ENCODE measurements at places on chromosomes 1 and 21.
A peak's percentile ranks its signal among the peaks of the same experiment; 100 is the strongest.

DNA sequence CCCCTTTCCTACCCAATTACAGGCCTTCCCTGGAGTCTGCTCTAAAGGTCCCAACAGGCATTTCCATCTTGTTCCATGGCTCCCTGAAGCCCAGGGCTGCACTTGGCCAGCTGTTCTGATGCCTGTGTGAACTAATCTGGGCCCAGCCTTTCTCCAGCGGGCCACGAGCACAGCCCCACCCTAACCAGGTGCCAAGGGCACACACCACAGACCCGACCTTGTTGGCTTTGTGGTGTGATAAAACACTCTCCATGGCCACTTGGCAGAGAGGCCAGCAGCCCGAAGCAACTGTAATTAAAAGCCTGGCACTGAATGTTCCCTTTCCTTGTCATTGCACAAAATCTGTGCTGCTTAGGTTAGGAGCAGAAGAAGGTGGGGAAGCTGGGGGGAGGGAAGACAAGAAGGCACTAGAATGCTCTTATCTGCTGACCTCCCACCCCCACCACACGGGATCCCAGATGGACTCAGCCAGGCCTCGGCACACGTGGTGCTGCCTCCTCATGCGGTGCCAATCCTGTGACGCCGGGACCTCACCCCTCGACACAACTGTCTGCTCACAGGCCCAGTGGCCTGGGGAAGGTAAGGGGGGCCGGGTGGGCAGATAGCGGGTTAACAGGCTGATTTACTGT, 9.9 kb downstream of the HCRTR1 start:
- no peak for DNase-seq

DNA sequence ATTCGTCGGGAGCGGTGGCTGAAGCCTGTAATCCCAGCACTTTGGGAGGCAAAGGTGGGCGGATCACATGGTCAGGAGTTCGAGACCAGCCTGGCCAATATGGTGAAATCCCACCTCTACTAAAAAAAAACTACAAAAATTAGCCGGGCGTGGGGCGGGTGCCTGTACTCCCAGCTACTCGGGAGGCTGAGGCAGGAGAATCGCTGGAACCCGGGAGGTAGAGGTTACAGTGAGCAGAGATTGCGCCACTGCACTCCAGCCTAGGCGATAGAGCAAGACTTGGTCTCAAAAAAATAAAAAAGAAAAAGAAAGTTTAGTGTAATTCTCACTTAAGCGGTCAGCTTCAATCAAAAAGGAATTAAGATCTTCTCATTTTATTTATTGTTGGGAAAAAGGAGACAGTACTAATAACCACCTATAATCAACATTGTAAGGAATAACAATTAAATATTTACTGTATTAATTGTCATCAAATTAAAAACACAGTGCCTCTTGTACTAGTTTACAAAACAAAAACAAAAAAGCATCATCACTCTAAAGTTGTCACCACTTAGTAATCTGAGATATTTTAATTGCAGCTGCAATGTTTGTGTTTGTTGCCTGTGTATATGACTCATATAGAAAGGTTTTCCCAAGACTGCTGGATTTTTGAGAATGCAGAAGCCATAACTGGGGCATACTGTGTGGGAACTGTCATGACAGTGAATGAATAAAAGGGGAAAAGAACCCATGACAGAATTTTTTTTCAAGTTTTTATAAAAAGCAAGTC, 3.7 kb downstream of the FBXO42 start:
- no peak for DNase-seq

DNA sequence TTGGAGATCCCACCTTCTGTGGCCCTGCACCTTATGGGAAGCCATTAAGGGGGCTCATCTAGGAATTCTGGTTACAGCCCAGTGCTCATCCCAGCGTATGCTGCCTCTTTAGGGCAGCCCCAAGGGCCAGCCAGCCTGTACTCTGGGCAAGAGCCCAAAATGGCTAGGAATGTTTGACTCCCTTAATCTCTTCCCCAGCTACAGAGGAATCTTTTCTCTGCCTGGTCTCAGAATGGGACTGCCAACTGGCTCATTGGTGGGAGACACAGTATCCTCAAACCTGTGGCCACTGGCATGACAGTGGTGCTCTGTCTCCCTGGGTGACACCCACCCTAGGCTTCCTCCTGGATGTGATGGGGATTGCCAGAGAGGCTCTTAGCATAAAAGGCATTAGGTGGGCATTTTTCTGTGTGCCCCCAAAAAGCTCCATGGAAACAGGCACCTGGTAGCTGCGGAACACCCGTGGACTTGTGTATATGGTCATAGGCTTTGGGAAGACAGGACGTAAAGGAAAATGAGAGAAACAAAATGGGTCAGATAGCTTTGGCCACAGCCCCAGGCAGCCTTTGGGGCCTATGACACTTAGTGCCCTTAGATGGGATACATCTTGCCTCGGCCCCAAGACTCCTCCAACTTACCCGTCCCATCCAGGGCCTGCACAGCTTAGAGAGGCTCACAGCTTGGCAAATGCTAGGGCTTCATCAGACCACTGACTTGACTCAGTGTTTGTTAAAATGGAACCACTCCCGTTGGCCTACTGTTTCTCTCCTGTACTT, 6.9 kb downstream of the TMEM81 start:
- no peak for DNase-seq

DNA sequence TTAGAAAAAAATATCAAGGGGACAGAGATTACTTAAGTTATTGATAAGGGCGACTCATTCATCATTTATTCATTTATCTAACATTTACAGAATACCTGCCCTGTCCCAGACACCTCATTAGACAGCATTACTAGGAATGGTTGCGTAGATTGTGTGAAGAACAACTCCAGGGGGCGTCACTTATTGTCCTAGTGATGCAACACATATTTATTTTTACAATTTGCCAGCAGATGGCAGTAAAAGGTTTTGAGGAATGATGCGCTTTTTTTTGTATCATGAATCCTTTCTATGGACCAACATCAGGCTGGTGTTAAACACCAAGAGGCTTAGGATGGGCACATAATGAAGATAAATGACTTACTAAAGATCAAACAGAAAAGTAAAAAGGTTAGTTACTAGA, 5.5 kb downstream of the NCAM2 start:
- no peak for DNase-seq

GRCh38 chr1:169779970-169780369, 14.7 kb downstream of the METTL18 start:
- DNase-seq: no peak

DNA sequence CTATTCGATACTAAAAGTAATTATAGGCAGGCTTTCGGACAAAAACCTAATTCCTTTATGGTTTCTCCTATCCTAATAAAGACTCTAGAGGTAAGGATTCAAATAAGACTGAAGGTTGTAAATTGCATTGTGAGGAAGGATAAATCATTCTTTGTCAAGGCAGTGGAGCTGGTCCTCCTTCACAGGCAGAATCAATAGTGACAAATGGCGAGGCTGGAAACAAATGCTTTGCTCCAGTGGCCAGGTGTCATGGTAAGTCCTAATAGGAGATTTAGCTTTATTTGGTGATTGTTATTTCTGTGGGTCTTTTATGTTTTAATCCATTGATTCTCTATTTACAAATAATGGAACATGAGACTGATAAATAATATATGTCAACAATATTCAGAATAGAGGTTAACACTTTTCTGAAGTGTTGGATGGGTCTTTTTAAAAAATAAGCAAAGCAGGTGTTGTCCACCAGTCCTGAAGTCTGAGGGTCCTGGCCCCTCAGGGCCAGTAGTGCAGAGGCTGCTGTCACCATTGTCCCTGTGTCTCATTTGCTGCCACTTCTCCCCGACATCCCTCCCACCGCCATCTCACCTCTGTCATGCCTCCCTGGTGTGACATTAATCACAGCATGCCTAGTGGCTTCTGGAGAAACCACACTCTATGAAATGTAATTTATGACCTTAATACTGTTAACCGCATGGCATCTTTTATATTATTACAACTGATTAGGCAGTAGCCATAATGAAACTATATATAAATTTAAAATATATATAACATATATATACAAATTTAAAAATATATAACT, 120.9 kb upstream of the MAGI3 start:
- no peak for DNase-seq

DNA sequence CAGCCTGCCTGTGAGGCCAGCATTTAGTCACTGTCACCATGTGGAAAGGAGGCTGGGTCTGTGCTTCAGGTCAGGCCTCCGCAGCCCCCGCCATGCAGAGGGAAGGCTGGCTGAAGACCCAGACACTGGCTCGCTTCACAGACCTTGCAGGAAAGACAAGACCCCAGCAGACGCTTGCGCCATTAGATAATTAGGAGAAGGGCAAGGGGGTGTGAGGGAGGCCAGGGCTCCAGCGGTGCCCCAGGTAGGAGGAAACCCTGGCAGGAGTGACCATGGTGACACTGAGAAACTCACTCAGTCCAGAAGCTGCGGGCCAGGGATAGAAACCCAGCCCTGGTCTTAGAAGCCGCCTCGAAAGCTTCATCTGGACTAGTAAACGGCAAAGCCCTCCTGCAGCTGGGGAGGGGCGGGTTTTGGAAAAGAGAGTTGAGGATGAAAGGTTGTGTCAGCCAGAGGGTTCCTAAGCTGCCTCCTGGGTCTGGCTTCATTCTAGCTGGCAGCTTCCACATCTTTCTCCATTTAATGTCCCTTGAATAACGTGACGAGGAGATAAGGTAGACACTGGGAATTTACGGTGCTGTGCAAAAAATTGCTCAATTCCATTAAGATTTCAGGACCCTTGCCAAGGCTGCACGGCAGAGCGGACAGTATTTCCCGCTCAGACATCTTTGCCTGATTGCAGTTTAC, 294.1 kb upstream of the VAMP3 start:
- no peak for DNase-seq

GRCh38 chr1:44696789-44697345, 22.4 kb downstream of the ARMH1 start:
- peak; percentile 35 for DNase-seq

DNA sequence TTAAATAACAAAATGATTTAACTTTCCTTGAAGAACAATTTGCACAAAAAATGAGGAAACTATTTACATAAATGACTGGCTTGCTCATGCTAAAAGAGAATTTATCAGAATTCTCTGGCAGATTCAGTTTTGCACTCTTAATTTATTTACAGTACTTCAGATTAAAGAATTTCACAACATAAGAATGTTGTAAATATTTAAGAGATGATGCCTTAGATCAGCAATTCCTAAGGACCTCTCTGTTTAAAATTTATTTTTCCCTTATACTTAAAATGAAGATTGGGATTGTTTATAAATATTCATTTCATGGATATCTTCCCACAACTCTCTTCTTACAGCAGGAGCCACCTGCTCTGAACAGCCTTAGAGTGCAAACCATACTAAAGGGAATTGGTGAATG, 120.8 kb downstream of the OLFM3 start:
- no peak for DNase-seq

DNA sequence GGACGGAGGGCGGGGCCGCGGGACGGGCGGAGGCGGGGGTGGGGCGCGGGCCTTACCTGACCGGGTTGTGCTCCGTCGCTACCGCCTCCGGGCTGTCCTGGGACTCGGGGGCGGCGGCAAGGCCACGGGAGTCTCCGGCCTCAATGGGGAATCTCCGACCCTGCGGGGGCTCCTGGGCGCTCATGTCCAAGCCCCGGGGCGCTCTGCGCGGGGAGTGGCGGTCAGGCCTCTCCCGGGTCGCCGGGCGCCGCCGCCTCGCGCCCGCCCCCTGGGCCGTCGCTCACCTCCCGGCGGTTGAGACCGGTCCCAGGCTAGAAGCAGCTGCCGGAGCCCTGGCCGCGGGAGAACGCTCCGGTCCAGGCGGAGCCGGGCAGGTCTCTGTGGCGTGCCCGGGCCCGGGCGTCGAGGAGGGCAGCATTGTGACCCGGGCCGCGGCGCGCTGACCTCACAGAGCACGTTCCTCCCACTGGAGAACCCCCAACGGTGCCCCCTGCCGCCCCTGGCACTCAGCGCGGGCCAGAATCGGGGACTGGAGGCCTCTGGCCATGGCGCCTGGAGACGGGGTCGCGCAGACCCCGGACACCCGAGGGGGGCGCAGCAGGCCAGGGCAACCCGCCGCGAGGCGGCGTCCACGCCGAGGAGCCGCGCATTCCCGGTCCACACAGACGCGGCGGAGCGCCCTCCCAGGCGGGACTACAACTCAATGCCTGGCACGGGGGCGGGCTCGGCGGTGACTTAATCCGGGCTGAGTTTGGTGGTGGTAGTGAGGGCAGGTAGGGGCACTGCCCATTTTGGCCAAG, 411 bp downstream of the FAM229A start:
- no peak for DNase-seq

DNA sequence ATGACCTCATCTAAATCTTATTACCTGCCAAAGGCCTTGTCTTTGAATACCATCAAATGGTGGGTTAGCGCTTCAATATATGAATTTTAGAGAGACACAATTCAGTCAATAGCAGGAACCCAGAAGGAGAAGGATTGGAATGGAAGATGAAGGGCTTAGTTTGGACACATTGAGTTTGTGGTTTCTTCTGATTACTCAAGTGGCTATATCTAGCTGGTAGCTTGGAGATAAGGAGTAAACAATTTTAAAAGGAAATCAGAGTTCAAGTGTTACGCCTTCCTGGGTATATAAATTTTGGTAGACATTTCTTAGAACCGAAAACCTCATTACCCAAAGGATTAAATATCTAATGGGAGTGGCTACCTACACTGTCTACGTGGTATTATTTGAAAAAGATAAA, 80.2 kb downstream of the RGS2 start:
- DNase-seq: no peak

All from activated T-cell treated with anti-CD3 and anti-CD28 coated beads for 48 hours (primary cell).